CD4-positive, alpha-beta T cell (primary cell): ENCODE measurements at places on chromosomes 2 and 18.

DNA sequence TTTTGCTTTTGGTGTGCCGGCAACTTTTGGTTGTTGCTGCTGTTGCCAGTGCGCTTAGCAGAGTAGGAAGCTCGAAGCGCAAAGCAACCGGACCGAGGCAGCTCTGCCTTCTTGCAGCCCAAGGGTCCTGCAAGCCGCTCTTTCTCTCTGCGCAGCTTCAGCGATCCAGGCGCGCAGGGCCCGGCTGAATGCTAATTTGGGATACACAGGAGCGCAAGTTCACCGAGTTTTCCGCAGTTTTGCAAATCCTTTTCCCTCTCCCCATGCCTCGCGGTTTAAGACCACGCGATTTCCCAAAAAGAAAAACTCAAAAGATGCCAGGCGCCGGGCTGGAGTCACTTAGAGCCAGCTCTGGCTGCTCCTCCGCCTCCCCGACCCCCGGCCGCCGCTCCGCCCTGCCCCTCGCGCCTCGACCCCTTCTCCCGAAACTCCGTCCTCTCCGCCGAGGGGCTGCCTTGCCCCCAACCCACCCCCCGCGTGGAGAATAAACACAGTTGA is 13.5 kb upstream of the SIX3 start:
- DNase-seq, result no peak
- H3K27me3 ChIP-seq, result peaks cover 80% of the 10 kb centered on the region
- H3K27ac ChIP-seq, result no peak overlapping the region
- peaks cover 9% of the 10 kb centered on the region for H3K4me1 ChIP-seq
- H3K4me3 ChIP-seq, result no peak overlapping the region

- no peaks in the 10 kb centered on the region for H3K4me1 ChIP-seq
- H3K36me3 ChIP-seq, result no peaks in the 10 kb centered on the region
Measured at GRCh38 chr2:40513201-40513600, 61.3 kb upstream of the SLC8A1 start.

DNA sequence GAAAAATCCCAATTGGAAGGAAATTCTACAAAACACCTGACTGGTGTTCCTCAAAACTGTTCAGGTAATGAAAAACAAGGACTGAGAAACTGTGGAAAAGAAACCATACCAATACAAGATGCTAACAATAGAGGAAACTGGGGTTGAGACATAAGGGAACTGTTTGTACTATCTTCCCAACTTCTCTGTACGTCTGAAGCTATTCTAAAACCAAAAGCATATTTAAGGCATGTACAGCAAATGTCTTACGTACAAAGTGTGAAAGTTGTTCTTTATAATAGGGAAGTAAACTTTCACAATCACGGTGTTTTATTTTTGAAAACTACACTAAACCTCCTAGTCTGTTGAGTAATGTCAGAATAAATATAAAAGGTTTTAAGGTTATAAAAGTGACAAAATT is 776.1 kb upstream of the RAB6C start:
- no peaks in the 10 kb centered on the region for H3K4me1 ChIP-seq
- no peaks in the 10 kb centered on the region for H3K27me3 ChIP-seq
- no peaks in the 10 kb centered on the region for H3K36me3 ChIP-seq
- H3K27ac ChIP-seq, result no peak overlapping the region
- peak; percentile 5 for DNase-seq

- DNase-seq, result no peak
- H3K27ac ChIP-seq, result no peak overlapping the region
- H3K36me3 ChIP-seq, result no peaks in the 10 kb centered on the region
- H3K4me3 ChIP-seq, result no peak overlapping the region
- no peaks in the 10 kb centered on the region for H3K27me3 ChIP-seq
- peaks cover 16% of the 10 kb centered on the region for H3K4me1 ChIP-seq
Measured at GRCh38 chr2:172282944-172283343, 144.4 kb upstream of the ITGA6 start.
